Amygdala (tissue), 56 donors: ENCODE measurements at places on chromosomes 12 and 14.
A peak's percentile ranks its signal among the peaks of the same experiment; 100 is the strongest.

DNA sequence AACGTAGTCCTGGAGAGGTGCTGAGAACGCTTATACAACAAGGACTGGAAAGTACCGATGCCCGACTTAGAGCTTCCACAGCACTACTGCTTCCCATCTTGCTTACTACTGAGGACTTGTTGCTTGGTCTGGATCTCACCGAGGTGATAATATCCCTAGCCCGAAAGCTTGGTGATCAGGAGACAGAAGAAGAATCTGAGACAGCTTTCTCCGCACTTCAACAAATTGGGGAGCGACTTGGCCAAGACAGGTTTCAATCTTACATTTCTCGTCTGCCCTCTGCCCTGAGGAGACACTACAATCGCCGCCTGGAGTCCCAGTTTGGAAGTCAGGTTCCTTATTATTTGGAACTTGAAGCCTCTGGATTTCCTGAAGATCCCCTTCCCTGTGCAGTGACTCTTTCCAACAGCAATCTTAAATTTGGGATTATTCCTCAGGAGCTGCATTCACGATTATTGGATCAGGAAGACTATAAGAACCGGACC, 1.1 kb downstream of the TOGARAM1 start:
- no peak for DNase-seq

- no peak for DNase-seq
These were observed 487.1 kb downstream of the NELL2 start for GRCh38 chr12:44389038-44389437.

DNA sequence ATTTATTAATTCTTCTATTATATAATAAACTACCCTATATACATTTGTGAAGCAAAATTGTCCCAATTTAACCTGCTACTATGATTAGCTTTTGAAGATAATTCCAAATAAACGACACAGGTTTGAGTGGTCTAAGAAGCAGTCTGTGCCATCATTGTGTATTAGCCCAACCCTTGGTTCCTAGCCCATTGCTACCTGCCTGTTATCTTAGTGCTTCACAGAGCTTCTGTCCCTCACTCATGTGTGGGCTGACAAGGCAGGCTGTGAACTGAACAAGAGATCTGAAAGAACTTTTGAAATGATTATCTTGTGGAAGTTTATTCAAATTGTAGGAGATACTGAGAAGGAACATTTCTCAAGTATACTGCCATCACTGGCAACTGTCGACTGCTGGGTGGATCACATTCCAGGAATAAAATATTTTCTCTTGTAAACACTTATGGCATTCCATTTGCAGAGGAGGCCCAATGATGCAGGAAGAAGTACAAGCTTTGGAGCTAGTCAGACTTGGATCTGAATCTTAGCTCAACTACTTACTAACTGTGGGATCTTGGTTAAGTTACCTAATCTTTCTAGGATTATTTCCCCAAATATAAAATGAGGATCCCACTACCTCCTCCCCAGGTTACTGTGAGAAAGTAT, 7.8 kb upstream of the MTERF2 start:
- no peak for DNase-seq

- peak; percentile 17 for DNase-seq
These were observed 343.4 kb upstream of the PRICKLE1 start for GRCh38 chr12:42932936-42933335.

DNA sequence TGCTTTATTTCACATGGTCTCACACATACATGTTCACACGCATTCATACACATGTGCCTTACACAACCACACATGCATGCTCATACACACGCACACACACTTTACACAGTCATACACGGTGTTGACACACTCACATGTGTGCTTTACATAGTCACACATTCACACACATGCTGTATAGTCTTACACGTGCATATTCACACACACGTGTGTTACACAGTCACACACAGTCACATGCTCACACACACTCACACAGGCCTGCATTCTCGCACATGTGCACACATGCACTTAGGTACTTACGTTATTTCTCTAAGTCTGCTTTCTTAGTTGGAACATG, 18.0 kb upstream of the PLEKHG3 start:
- DNase-seq = no peak

DNA sequence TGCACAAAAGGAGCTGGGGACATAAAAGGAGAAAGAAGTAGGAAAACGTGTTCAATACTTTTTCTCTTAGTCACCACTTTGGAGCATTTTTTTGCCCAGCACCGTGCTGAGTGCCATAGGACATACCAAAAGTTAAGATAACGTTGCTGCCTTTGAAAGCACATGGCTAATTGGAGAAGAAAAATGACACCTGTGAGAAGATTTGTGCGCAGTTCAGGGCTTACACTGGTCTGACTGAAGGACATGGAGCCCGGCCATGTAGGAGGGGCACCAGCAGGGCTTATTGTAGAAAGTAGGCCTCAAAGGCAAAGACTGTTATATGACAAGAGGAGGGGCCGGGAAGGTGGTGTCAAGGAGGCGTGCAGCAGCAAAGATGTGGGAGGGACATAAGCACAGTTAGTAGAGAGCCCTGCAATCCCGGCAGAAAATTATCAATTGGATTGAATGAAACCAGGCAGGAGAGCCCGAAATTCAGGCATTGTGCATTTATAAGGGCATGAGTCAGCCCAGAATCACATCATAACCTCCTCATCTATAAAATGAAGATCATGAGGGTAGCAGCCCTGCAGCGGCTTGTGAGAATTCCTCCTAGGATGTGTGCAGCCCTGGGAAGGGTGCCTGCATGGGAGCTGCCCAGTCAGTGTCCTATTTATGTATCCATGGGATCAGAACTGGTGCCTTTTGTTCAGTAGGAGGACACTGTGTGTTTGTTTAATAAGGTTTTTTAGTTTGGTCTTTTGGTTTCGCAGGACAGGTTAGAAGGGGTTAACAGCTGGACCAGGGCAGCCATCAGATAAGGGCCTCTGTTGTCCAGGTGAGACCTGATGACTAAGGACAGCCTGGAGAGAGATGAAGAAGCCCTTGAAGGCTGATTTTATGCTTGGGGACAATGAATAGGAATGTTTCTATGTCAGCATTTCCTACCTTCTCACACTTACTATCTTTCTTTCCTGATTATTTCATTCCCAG, 122.4 kb downstream of the GPR135 start:
- no peak for DNase-seq

DNA sequence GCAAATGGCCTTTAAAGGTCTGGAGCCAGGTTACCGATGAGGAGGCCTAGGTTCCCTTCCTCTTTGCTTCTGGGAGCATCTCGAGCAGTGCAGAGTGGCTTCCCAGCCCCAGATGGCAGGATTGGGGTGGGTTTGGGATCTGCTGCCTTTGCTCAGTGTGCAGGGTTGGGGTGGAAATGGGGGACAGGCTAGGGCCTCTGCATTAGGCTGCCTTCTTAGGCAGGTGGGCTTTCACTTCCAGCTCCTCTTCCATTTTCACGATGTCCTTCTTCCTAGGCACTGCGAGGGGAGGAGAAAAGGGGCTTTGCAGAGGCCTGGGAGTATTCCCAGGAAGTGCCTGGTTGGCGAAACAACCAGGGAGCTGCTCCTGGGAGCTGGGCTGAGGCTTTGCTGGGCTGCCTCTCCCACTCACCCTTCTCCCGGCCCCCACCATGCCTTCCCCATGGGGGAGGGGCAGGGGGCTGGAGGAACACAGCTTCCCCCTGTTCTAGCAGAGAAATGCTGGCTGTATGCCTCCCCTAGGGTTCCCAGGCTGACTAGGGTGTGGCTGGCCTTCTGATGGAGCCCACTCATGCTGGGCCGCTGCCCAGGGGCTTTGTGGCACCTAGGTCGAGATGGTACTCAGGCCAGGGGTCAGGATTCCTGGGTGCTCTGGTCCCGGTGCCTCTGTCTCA, 2.4 kb downstream of the NR4A1 start:
- DNase-seq = no peak

- no peak for DNase-seq
These were observed 20.9 kb upstream of the ATP5MC2 start for GRCh38 chr12:53696655-53697331.

- DNase-seq = no peak
These were observed 13.5 kb downstream of the FRS2 start for GRCh38 chr12:69483700-69484099.
